CD4-positive, alpha-beta T cell treated with Interleukin-15 for 1 hour (primary cell): ENCODE measurements at places on chromosomes 1 and 21.

- DNase-seq, result no peak
These were observed 143.0 kb downstream of the CAMTA1 start for GRCh38 chr1:6928106-6928885.

- DNase-seq, result no peak
These were observed 754 bp upstream of the LSS start for GRCh38 chr21:46229133-46229922.

- no peak for DNase-seq
These were observed 396.7 kb downstream of the TGFB2 start for GRCh38 chr1:218741852-218742251.

- DNase-seq, result no peak
These were observed 102.3 kb downstream of the KCNJ15 start for GRCh38 chr21:38359090-38359489.

- DNase-seq, result no peak
These were observed 231.3 kb downstream of the C1orf94 start for GRCh38 chr1:34408011-34408410.

GRCh38 chr1:11466416-11466815, 12.5 kb upstream of the DISP3 start:
- DNase-seq, result no peak

DNA sequence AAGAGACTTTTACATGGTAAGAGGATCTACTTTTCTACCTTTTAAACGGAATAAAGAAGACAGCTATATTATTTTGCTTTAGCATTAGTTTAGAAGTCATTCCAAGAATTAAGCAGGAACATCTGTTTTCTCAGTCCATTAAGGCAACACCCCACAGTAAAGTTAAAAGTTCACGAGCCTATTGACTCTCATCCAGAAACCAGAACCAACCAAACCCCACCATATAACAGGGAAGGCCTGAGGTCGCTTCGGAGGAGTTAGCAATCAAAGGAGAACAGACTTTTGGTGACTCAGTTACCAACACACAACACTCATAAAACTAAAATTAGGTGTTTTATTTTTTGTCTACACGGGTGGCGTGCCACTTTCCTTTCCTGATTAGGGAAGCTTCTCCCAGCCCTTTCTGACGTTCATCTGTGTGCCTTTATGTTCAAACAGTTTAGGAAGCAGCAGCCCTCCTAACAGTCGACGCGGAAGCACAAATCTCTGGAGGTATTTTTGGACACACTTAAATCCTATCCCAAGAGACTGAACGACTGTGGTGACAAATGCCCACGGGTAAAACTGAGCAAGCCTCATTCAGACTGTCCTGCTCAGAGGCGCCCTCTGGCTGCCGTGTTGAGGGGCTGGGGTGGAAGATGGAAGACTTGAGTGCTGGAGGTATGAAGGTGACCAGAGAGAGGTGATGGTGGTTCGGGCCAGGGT, 8.6 kb upstream of the PLA2G2C start:
- DNase-seq, result peak; percentile 61

DNA sequence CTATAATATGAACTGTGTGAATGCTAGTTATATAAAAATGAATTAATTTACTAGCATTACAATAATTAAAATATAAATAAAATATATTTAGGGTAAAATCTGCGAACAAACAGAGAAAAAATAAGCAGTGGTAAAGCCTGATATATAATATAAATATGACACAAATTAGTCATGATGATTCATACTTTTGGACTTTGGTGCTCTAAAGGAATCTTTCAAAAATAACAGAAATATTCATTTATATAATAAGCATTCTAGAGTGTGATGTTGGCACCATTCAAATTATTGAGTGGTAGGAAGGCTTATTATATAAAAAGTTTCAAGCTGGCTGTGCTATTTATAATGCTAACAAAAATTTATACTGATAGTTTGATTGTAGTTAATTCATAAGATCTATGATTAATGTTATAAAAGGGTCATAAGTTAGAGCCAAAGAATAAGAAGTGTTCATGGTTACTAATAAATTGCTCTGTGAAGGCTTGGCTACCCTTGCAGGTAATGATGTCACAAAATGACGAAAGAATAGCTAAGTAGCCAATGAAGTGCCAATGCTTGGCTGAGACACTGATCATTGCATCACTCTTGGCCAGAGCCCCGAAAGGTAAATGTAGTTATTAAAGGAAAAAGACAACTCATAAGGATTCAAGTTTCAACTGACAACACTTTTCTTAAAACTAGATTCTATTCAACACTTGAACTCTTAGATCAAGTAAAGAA, 108.7 kb downstream of the USH2A start:
- DNase-seq, result no peak

DNA sequence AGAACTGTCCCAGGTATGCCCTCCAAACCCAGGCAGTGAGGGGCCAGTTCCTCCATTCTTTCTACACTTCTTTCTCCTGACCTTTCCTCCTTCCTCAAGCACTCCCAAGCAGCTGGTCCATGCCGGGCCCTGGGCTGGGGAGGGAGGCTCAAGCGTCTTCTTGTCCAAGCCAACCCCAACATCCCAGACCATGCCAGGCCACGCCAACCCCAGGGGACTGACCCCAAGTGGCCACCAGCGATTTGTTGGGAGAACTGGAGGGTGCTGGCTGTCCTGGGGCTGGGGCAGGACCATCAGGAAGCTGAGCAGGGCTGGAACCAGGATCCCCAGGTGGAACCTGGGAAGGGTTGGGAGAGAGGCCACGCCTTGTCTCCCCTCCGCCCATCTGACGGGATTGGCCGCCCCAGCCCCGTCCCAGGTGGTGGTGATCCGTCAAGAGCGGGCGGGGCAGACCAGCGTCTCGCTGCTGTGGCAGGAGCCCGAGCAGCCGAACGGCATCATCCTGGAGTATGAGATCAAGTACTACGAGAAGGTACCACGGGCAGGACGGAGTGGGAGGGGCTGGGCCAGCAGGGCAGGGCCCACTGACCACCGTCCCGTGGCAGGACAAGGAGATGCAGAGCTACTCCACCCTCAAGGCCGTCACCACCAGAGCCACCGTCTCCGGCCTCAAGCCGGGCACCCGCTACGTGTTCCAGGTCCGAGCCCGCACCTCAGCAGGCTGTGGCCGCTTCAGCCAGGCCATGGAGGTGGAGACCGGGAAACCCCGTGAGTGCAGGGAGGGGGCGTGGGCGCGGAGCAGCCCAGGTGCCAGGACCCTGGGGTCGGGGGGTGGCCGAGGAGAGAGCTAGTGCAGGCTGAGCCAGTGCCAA, 29.9 kb downstream of the EPHA8 start:
- no peak for DNase-seq

DNA sequence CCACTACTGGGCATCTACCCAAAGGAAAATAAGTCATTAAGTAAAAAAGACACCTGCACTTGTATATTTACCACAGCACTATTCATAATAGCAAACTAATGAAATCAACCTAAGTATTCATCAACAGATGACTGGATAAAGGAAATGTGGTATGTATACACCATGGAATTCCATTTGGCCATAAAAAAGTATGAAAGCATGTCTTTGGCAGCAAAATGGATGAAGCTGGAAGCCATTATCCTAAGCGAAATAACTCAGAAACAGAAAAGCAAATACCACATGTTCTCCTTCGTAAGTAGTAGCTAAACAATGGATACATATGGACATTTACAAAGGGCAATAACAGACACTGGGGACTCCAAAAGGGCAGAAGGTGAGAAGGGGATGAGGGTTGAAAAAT, 485.7 kb upstream of the BRINP3 start:
- DNase-seq, result no peak

- DNase-seq, result no peak
These were observed 860.0 kb downstream of the LTN1 start for GRCh38 chr21:28132713-28133112.

GRCh38 chr1:17627239-17628052, 87.9 kb downstream of the ARHGEF10L start:
- no peak for DNase-seq

DNA sequence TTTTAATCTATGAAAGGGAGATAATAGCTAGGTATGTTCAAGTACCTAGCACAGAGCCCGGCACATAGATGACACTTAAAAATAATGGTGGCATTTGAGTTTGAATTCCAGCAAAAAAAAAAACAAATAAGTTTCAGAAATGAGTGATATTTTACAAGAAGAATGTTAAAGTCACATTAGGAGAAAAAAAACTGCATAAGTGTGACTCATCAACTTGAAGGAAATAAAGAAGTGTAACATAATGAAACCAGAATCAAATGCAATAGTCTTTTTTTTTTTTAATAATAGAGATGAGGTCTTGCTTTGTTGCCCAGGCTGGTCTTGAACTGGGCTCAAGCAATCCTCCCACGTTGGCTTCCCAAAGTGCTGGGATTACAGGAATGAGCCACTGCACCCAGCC, 17.1 kb downstream of the DNASE2B start:
- no peak for DNase-seq

- DNase-seq, result no peak
These were observed 122.2 kb upstream of the BARHL2 start for GRCh38 chr1:90839323-90839722.

GRCh38 chr1:36739703-36740289, 257.1 kb upstream of the CSF3R start:
- no peak for DNase-seq

DNA sequence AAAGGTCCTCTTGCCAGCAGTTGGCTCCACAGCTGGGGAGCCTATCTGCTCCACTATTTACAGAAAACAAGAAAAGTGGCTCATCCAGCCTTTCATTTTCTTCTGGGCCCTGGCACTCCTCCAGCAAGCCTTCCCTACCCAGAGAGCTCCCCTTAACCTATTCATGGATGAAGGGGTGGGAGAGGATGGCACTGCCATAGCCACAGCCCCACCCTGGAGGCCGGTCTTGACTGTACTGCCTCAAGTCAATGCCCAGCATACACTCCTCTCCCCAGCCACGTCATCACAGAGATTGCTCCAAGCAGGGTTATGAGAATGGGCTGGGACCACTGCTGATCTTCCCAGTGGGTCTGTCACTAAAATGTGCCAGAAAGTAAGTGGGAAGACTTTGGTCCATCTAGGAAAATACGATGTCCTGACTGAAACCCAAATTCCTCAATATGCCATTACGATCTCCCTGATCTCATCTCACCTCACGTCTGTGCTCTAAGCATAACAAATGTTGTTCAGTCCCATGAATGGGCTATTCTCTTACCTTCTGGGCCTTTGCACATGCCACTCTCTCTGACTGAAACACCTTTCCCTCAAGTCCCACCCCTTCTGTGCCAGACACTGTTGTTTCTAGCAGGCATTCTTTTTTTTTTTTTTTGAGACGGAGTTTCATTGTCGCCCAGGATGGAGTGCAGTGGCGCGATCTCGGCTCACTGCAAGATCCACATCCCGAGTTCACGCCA, 21.4 kb upstream of the PTAFR start:
- DNase-seq, result no peak

DNA sequence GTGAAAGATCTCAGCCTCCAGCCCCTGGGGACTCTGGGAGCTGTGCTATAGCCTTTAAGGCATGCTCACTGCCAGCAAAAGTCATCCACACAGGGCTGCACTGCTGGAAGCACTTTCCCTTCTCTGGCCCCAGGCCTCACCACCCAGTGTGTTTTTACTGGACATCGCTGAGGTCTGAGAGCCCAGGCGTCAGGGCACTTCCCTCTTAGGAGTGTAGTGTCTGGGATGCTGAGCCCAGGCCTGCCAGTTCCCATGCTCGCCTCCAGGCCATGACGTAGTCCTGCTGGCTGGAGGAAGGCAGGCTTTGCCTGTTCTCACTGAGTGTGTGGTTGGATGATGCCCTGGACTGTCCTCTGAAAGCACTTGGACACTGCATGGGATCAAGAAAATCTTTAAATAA, 101.2 kb downstream of the GDAP2 start:
- no peak for DNase-seq

- DNase-seq, result no peak
These were observed 139.2 kb downstream of the TM2D1 start for GRCh38 chr1:61585714-61586113.

DNA sequence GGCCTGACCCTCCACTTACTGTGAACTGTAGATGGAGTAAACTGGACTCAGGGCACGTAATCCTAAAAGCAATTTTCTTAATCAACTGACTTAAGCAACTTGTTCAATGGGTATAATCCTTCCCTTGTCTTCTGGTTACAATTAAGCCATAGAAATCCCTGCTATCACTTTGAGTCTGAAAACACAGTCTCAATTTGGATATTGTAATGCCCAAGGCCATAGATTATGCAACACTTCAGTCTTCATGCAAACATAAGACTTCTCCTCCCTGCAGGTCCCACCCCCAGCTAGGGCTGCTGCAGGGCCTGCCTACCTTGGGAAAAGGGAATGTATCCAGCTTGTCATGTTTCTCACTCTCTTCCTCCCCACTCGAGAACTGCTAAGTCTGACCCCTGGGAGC, 6.2 kb upstream of the SLC5A9 start:
- no peak for DNase-seq

DNA sequence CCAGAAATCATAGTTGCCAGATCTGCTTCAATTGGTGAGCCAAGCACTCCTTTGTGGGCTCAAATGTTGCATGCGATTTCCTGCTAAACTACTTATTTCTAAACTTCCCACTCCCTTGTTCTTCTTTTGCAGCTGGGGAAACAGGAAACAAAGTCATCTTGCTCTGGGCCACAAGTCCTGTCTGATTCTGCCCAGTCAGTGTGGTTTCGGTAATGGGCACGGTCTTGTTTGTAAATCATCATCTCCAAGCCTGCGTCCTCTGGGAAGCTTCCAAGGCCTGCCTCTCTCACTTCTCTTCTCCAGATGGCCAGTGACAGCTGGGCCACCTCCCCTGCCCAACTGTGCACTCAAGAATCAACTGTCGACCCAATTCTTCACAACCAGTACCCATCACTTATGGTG, 4.4 kb downstream of the S100A8 start:
- DNase-seq, result peak; percentile 48

DNA sequence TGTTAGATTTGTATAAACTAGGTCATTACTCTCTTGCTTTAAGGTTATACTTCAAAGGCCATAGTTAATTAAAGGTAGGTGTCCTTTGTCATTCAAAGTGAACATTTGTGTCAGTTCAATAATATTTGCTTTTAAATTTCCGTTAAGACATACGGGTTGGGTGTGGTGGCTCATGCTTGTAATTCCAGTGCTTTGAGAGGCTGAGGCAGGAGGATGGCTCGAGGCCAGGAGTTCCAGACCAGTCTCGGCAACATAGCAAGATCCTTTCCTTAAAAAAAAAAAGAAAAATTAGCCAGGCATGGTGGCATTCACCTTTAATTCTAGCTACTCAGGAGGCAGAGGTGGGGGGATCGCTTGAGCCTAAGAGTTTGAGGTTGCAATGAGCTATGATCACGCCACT, 80.4 kb downstream of the KIF26B start:
- no peak for DNase-seq

GRCh38 chr21:18114810-18115209, 129.8 kb upstream of the CHODL start:
- no peak for DNase-seq

GRCh38 chr1:1231400-1232207, at the start of gene SDF4:
Gene SDF4 (minus strand): TSS chr1:1232001. CDS start chr1:1228772, 3,229 bp downstream.
- peak; percentile 98 for DNase-seq

DNA sequence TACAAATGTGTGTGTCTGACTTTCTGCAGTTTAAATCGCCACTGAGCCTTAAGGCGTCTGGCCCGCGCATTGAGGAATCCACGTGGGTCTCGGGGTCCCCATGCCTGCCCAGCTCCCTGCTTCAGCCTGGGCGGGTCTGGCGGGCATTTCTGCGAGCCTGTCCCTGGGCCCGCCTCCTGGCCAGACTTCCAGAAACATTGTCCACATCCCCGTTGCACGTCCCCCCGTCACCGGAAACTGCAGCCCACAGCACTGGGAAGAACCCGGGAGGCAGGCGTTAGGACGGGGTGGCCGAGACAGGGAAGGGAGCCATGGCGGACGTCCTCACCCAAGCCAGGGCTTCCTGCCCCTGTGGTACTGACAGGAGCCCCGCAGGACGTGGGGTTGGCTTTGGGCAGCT, 113.1 kb upstream of the COL6A1 start:
- DNase-seq, result no peak

- no peak for DNase-seq
These were observed 40.3 kb upstream of the SRSF10 start for GRCh38 chr1:24020470-24020869.
